Upper lobe of left lung (tissue), 6 donors: ENCODE measurements at places on chromosomes 11 and 22. TPM values are rescaled to one million over a fixed set of nuclear protein-coding genes. Genes with fewer than 3 reads are reported as not detected.

TMA7B gene
- 0.26 TPM for total RNA-seq

GRCh38 chr11:26702406-26702805 is 19.5 kb downstream of the SLC5A12 start:
- no peaks in the 10 kb centered on the region for H3K27me3 ChIP-seq
- no peaks in the 10 kb centered on the region for H3K36me3 ChIP-seq
- no peak for DNase-seq
- no peak overlapping the region for H3K4me3 ChIP-seq
- H3K4me1 ChIP-seq = peaks cover 3% of the 10 kb centered on the region

DNA sequence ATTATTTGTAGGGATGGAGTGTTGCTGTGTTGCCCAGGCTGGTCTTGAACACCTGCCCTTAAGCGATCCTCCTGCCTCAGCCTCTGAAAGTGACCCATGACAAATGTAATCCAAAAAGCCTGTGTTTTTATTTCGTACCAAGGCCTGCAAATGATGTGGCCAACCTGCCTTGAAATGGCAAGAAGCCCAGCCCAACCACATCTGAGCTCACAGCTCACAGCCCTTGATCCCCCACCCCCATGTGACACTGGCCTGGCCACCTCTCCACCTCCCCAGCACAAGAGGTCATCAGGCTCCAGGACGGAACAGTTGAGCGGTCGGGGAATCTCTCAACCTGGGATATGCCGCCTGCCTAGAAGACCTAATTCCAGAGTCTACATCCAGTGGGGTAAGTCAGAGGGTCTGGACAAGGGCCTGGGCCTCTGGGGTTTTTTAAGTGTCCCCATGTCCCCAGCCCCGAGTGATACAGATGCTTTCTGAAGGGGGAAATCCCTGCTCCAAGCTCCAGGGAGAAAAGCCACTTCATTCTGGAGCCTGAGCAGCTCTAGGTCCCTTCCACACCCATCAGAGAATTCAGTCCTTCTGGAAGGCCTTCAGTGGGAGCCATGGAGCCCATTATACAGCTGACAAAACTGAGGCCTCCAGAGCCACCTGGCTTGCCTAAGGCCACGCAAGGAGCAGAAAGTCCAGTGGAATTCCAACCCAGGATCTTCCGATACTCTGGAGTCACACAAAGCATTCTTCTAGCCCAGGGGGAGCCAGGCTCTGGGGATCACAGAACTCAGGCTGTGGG is 70.7 kb downstream of the MN1 start:
- H3K27ac ChIP-seq = no peak overlapping the region
- H3K4me1 ChIP-seq = peaks cover 10% of the 10 kb centered on the region
- H3K27me3 ChIP-seq = no peaks in the 10 kb centered on the region
- H3K36me3 ChIP-seq = no peaks in the 10 kb centered on the region

SCO2 gene
- total RNA-seq = 1.7 TPM

CHKA gene
- 34.5 TPM for total RNA-seq

DNA sequence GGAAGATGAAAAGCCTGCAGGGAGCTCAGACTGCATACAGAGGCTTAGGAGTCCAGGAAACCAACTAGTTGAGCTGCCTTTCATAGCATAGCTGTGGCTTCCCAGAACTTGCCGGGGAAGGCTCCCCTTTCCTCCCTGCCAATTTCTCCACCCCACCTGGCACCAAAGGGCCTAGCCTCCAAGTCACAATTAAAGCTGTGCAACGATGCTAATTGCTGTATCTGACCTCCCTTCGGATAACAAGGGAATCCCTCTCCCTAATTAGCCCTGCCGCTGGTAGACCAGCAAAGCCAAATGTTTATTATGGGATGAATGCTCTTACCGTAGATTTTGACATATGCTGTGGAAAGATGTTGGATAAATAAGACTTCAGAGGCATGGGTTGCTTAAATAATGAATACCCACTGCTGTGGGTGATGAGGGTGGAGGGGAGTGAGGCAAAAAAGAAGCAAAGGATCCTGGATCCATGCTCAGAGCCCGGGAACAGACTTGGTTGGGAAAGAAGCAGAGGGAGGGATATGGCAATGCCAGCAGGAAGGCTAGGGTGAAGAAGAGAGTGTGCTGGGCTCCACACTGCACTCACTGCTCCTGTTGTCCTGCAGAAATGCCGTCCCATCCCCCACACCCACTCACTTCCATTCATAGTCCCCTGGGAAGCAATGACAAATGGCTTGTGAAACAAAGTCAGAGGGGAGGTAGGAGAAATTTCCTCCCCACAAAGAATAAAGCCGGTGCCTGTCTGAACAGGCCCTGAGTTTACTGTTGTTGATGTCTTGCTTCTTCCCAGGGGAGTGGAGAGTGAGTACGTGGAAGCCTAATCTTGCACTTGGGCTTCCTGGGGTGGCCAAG is 608.1 kb upstream of the CADM1 start:
- no peaks in the 10 kb centered on the region for H3K4me1 ChIP-seq
- DNase-seq = no peak
- H3K27me3 ChIP-seq = no peaks in the 10 kb centered on the region
- no peaks in the 10 kb centered on the region for H3K36me3 ChIP-seq

DNA sequence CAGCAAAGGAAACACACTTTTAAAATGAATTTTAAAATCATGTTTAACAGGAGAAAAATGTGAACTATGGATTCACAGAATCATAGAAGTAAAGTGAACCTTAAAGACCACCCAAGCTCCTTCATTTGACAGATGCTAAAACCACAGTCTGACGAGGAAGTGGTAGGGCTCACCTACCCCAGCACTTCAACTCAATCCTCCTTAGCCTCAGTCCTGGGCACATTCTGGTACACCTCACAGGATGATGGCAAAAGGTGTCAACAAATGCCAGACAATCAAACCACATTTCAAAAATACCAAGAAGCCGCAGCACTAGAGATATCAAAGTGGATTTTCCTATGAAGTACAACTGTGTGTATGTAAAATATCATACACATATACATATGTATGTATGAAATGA is 43.1 kb downstream of the PITPNB start:
- H3K27me3 ChIP-seq = no peaks in the 10 kb centered on the region
- H3K4me1 ChIP-seq = peaks cover 9% of the 10 kb centered on the region
- no peak overlapping the region for H3K27ac ChIP-seq
- DNase-seq = no peak
- H3K36me3 ChIP-seq = peaks cover 4% of the 10 kb centered on the region
- no peak overlapping the region for H3K4me3 ChIP-seq

DNA sequence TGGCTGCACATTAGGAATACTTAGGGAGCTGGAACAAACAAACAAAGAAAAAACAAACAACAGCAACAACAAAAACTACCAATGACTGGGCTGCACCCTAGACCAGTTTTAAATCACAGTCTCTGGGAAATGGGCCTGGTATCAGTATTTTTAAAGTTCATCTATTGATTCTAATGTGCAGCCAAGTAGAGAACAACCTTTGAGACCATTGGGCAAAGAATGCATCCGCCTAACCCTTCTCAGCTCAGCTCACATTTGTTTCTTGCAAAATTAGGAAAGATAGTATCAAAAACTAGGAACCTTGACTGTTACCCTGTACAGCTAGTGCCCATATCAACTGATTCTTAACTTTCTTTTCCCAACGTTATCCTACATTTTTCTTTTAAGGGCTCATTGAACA is 5.2 kb downstream of the SYT9 start:
- no peaks in the 10 kb centered on the region for H3K27me3 ChIP-seq
- DNase-seq = no peak
- no peak overlapping the region for H3K4me3 ChIP-seq
- H3K36me3 ChIP-seq = no peaks in the 10 kb centered on the region
- peaks cover 10% of the 10 kb centered on the region for H3K4me1 ChIP-seq

- peak overlapping the region; percentile 18 for H3K4me3 ChIP-seq
- DNase-seq = no peak
- peaks cover 36% of the 10 kb centered on the region for H3K4me1 ChIP-seq
Measured at GRCh38 chr11:57276971-57277675, 40.1 kb upstream of the APLNR start.

- H3K4me1 ChIP-seq = no peaks in the 10 kb centered on the region
- H3K27ac ChIP-seq = no peak overlapping the region
- no peak for DNase-seq
- H3K36me3 ChIP-seq = no peaks in the 10 kb centered on the region
- no peak overlapping the region for H3K4me3 ChIP-seq
Measured at GRCh38 chr11:103953797-103954486, 82.5 kb upstream of the DDI1 start.

GRCh38 chr22:44340271-44341239 is 27.8 kb upstream of the SHISAL1 start:
- no peaks in the 10 kb centered on the region for H3K4me1 ChIP-seq
- H3K4me3 ChIP-seq = no peak overlapping the region
- no peaks in the 10 kb centered on the region for H3K36me3 ChIP-seq
- DNase-seq = no peak
- H3K27ac ChIP-seq = no peak overlapping the region

- H3K4me3 ChIP-seq = no peak overlapping the region
- H3K4me1 ChIP-seq = no peaks in the 10 kb centered on the region
- H3K27me3 ChIP-seq = no peaks in the 10 kb centered on the region
- H3K36me3 ChIP-seq = no peaks in the 10 kb centered on the region
Measured at GRCh38 chr11:17529844-17530185, 14.4 kb downstream of the USH1C start.

POU2AF3 gene
- total RNA-seq = 3.3 TPM

DNA sequence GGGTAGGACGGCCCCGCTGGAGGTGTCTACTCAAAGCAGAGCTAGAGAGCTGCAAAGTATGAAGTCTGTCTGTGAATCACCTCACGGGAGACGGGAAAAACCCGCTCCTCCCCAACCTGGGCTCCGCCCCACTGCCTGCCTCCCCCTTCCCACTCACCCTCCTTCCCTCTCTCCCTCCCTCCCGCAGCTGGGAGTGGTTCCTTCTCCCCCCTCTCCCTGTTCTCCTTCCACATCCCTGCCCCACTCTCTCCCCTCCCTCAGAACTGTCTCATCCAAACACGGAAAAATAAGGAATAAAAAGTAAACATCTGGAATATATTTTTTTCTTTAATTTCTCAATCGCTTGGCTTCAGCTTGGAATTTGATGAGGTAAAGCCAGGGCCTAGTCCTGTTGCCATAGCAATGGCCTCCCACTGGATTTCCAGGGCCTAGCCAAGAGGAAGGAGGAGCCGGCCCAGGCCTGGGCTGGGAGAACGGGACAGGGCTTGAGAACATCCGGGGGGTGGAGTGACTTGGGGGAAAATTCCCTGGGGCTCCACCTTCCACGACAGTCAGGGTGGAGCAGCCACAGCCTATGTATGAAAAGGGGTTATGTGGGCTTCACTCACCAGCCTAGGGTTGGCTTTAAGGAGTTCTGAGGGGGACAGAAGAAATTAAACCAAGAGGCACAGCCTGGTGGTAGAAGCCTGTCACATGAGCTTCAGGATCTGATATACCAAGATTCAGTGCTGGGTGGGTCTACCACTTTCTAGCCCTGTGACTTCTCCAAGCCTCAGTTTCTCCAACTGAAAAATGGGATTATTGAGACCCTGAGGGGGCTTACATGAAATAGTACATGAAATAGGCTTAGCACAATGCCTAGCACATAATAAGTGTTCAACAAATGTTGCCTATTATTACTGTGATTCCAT is 2.2 kb downstream of the TNKS1BP1 start:
- H3K4me3 ChIP-seq = peak overlapping the region; percentile 85
- H3K4me1 ChIP-seq = peaks cover 67% of the 10 kb centered on the region
- H3K36me3 ChIP-seq = peaks cover 32% of the 10 kb centered on the region
- DNase-seq = peak; percentile 72

DNA sequence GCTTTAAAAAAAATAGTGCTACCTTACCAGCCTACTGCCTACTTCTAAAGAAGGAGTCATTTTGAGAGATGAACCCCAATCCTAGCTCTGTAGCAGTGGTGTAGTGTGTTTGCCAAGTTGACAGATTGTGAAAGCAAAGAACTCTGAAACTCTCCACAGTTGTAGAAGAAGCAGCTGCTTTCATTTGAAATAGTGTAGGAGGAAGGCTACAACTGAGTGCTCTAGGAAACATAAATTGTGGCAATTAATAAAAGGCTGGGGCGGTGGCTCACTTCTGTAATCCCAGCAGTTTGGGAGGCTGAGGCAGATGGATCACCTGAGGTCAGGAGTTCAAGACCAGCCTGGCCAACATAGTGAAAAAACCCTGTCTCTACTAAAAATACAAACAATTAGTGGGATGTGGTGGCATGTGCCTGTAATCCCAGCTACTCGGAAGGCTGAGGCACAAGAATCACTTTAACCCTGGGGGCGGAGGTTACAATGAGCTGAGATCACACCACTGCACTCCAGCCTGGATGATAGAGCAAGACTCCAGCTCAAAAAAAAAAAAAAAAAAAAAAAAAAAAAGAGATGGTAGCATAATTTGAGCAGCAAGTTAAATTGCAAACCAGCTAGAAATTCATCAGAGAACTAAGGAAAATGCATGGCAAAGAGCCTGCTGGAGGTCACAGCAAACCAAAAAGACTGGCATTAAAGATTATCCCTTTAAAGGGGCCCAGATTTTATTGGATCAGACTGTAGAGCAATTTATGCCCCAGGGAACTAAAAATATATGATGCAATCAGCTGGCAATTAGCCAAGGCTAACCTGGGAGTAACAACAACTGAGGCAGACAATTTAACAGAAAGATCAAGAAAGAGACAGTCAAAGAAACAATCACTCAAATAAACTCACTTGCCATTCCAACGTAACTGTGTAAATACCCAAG is 112.6 kb downstream of the LUZP2 start:
- DNase-seq = no peak
- H3K27ac ChIP-seq = no peak overlapping the region
- H3K36me3 ChIP-seq = no peaks in the 10 kb centered on the region
- no peak overlapping the region for H3K4me3 ChIP-seq
- H3K4me1 ChIP-seq = no peaks in the 10 kb centered on the region

KCNQ1OT1 gene
- 6.3 TPM for total RNA-seq

ANO1 gene
- total RNA-seq = 7.6 TPM

PAMR1 gene
- 4.2 TPM for total RNA-seq

- no peak for DNase-seq
- H3K4me1 ChIP-seq = no peaks in the 10 kb centered on the region
- H3K36me3 ChIP-seq = no peaks in the 10 kb centered on the region
Measured at GRCh38 chr11:31480930-31481329, 28.5 kb downstream of the IMMP1L start.

- H3K4me3 ChIP-seq = peak overlapping the region; percentile 15
- peaks cover 5% of the 10 kb centered on the region for H3K4me1 ChIP-seq
- DNase-seq = peak; percentile 89
- H3K36me3 ChIP-seq = no peaks in the 10 kb centered on the region
- H3K27ac ChIP-seq = peak overlapping the region; percentile 70
Measured at GRCh38 chr11:3614742-3615171, 27.0 kb downstream of the ART5 start.

GRCh38 chr22:33874206-33874605 is 46.1 kb downstream of the LARGE1 start:
- H3K4me3 ChIP-seq = no peak overlapping the region
- no peaks in the 10 kb centered on the region for H3K27me3 ChIP-seq
- DNase-seq = no peak
- no peak overlapping the region for H3K27ac ChIP-seq

DNA sequence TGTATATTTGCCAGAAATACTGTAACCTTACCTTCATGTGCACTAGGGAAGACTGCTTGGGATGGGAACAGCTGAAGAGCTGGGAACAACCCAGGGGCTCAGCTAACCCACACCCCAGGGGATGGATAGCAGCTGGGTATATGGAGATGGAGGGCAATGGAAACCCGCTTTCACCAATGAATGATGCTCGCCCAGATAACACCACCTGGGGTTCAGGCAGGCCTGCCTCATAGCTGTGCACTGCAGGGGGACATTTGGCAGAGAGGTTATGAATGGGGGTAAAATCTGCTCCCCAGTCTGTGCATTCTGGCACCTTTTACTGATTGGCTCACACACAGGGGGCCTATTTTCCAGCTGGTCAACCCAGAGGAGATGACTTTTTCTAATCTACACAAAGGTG is 170.7 kb downstream of the CHST1 start:
- H3K4me3 ChIP-seq = no peak overlapping the region
- H3K4me1 ChIP-seq = no peaks in the 10 kb centered on the region
- DNase-seq = no peak
- H3K36me3 ChIP-seq = no peaks in the 10 kb centered on the region
- no peaks in the 10 kb centered on the region for H3K27me3 ChIP-seq
- no peak overlapping the region for H3K27ac ChIP-seq

ALKBH8 gene
- total RNA-seq = 2.9 TPM
